Testis (tissue), 5 donors: ENCODE measurements at places on chromosomes 13 and 19. TPM values are rescaled to one million over a fixed set of nuclear protein-coding genes. Genes with fewer than 3 reads are reported as not detected.

DNA sequence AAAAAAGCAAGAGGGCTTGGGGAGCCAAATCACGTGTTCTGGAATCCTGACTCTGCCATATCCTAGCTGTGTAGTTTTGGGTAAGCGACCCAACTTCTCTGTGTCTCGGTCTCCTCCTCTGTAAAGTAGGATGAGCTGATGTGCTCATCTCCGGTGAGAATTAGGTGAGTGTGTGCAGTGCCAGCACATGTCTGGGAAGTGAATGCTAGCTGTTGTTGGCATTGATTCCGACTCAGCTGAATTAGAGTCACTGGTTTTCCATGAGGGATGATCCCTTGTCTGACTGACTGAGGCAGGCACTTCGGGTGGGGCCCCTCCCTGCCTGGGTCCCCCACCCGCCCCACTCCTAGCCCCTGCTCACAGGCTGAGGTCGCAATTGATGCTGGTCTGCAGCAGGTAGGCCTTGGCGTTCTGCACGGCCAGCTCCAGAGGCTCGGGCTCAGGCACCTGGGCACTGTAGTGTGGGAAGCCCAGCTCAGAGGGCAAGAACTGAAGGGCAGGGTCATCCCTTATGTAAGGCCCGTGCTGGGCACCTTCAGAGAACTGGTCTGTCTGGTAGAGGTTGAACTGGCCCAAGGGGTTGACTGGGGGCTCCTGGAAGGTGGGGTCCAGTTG lies 835 bp downstream of the RSPH6A start:
- peaks cover 2% of the 10 kb centered on the region for H3K4me1 ChIP-seq
- no peaks in the 10 kb centered on the region for H3K27me3 ChIP-seq
- no peak for DNase-seq
- H3K4me3 ChIP-seq: peak overlapping the region; percentile 47

GRCh38 chr19:45641274-45642105 lies 2.3 kb upstream of the EML2 start:
- H3K4me3 ChIP-seq: peak overlapping the region; percentile 40
- H3K27ac ChIP-seq: peak overlapping the region; percentile 73
- DNase-seq: peak; percentile 74
- H3K4me1 ChIP-seq: peaks cover 34% of the 10 kb centered on the region
- no peaks in the 10 kb centered on the region for H3K27me3 ChIP-seq
- no peaks in the 10 kb centered on the region for H3K36me3 ChIP-seq

GFY gene
- 0.24 TPM for total RNA-seq

GRCh38 chr13:50358231-50359040 lies 343.2 kb downstream of the KCNRG start:
- no peak for DNase-seq
- H3K4me1 ChIP-seq: peaks cover 14% of the 10 kb centered on the region
- H3K4me3 ChIP-seq: no peak overlapping the region
- H3K27ac ChIP-seq: peak overlapping the region; percentile 15
- no peaks in the 10 kb centered on the region for H3K27me3 ChIP-seq

- H3K4me1 ChIP-seq: no peaks in the 10 kb centered on the region
- DNase-seq: no peak
- no peak overlapping the region for H3K4me3 ChIP-seq
These were observed 167.5 kb upstream of the TMTC4 start for GRCh38 chr13:100842136-100842535.

GRCh38 chr19:11704626-11705025 lies 34.1 kb downstream of the ZNF823 start:
- no peaks in the 10 kb centered on the region for H3K36me3 ChIP-seq
- H3K4me1 ChIP-seq: no peaks in the 10 kb centered on the region
- no peak for DNase-seq
- no peak overlapping the region for H3K4me3 ChIP-seq
- no peak overlapping the region for H3K27ac ChIP-seq

DNA sequence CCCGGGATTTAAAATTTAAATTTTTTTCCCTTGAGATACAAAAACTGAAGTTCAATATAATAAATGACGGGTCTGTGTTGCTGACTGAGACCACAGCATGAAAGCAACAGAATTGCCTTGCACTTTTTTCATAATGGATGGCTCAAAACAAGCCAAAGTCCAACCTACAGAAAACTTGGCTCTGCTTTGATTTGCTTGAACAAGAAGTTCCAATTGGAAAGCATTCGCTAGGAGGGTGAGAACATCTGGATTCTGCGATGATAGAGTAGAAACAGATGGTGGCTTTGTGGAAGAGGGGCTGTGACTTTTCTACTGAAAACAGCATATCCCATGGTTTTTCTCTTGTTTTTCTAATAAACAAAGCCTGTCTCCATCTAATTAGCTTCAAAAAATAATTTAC lies 46.4 kb downstream of the THSD1 start:
- no peaks in the 10 kb centered on the region for H3K4me1 ChIP-seq
- no peaks in the 10 kb centered on the region for H3K36me3 ChIP-seq
- H3K27ac ChIP-seq: no peak overlapping the region

TMEM59L gene
- 4.3 TPM for total RNA-seq

DNA sequence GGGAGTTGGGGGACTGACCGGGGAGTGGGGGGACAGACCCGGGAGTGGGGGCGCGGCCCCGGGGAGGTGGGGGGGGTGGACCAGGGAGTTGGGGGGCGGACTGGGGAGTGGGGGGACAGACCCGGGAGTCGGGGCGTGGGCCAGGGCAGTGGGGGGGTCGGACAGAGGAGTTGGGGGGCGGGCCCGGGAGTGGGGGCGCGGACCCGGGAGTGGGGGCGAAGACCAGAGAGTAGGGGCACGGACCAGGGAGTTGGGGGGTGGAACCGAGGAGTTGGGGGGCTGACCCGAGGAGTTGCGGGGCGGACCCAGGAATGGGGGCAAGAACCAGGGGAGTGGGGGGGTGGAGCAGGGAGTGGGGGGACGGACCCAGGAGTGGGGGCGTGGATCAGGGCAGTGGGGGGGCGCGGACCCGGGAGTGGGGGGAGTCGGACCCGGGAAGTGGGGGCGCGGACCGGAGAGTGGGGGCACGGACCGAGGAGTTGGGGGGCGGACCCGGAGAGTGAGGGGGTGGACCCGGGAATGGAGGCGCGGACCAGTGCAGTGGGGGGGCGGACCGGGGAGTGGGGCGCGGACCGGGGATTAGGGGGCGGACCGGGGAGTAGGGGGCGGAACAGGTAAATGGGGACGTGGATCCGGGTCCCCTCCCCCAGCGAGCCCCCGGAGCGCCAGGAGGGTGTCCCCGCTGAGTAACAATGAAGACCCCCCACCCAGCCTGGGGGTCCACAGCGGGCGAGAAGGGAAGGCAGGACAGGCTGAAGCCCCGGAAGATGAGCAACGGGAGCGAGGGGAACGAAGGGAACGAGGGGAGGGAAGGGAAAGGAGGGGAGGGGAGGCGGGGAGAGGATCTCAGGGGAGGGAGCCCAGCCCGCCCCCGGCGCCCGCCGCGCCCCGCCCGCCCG lies 589 bp downstream of the R3HDM4 start:
- DNase-seq: no peak
- no peaks in the 10 kb centered on the region for H3K36me3 ChIP-seq
- H3K27me3 ChIP-seq: no peaks in the 10 kb centered on the region
- peak overlapping the region; percentile 88 for H3K27ac ChIP-seq
- peaks cover 10% of the 10 kb centered on the region for H3K4me1 ChIP-seq

ABCA7 gene
- total RNA-seq: 14.6 TPM

- H3K27me3 ChIP-seq: no peaks in the 10 kb centered on the region
- no peak for DNase-seq
- no peak overlapping the region for H3K4me3 ChIP-seq
- no peaks in the 10 kb centered on the region for H3K36me3 ChIP-seq
- H3K4me1 ChIP-seq: no peaks in the 10 kb centered on the region
These were observed 379.7 kb downstream of the ENOX1 start for GRCh38 chr13:43407023-43407581.

CYP4F8 gene
- total RNA-seq: 0.31 TPM
